ENCODE measurements at places on chromosomes 1 and 21.

GRCh38 chr1:54809496-54810074, 8.5 kb upstream of the TTC22 start:
- no peak for DNase-seq

- peak; percentile 44 for DNase-seq
Measured at GRCh38 chr1:178037510-178038253, 56.2 kb upstream of the RASAL2 start.

- no peak for DNase-seq
Measured at GRCh38 chr1:175363031-175363430, 170.5 kb upstream of the KIAA0040 start.

DNA sequence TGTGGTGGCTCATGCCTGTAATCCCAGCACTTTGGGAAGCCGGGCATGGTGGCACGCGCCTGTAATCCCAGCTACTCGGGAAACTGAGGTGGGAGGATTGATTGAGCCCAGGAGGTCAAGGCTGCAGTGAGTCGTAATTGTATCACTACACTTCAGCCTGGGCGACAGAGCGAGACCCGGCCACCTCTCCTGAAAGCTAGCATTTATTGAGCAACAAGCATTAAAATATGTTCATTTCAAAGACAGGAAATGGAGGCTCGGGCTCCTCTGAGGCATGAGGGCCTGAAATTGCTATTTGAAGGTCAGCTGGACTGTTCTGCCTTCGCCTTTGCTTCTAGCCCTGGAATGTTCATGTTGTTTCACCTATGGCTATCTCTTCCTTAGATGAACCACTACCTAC, 34.5 kb downstream of the SPATA21 start:
- no peak for DNase-seq

DNA sequence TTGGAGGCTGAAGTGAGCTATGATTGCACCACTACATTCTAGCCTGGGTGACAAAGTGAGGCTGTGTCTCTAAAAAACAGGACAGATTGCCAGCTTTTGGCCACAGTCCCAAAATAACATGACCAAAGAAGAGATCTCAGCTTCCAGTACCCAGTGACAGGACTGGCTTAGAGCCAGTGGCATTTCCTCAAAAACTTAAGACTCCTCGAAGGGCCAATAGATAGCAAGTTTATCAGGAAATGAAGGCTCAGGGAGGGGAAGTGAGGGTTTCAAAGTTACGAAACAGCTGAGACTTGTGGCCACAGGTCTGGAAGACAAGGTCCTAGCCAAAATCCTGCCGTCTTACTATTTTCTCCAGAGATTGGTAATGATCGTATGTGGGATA, 6.3 kb upstream of the TMEM39B start:
- no peak for DNase-seq
